Spleen (tissue), 13 donors: ENCODE measurements at places on chromosomes 11 and 22. TPM values are rescaled to one million over a fixed set of nuclear protein-coding genes. Genes with fewer than 3 reads are reported as not detected.
A peak's percentile ranks its signal among the peaks of the same experiment; 100 is the strongest.

SRRD gene
- total RNA-seq = 16.4 TPM

SCO2 gene
- not detected for total RNA-seq

LYVE1 gene
- 281 TPM for total RNA-seq

OR8K5 gene
- not detected for total RNA-seq

TNNT3 gene
- total RNA-seq = 2.9 TPM

CDKN1C gene
- total RNA-seq = 13.5 TPM

GDPD5 gene
- total RNA-seq = 125 TPM

OR4D5 gene
- not detected for total RNA-seq

HARBI1 gene
- 4.2 TPM for total RNA-seq

MMP12 gene
- total RNA-seq = 8.9 TPM

- no peak for DNase-seq
Observed at GRCh38 chr11:95937358-95937757, 13.5 kb upstream of the MTMR2 start.

- DNase-seq = no peak
Observed at GRCh38 chr22:29049655-29050263, 11.9 kb downstream of the C22orf31 start.

DNA sequence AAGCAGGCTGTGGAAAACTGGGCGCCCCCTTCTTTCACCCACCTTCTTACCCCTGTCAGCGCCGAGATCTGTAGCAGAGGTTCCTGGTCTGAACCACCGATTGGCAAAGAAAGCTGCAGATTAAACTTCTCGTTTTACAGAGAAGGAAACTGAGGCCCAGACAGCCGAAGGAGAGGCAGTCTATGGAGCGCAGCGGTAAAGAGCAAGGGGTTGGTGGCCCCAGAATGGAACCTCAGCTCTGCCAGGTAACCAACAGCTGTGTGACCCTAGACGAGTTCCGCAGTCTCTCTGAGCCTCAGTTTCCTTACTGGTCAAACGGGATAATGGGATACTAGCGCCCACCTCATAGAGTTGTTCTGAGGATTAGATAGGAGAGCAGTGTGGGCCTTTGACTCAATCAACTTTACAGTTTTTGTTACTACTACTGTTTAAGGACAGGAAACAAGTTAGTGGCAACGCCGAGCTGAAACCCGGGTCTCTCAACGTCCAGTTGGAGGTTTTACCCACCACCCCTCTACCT, 3.1 kb upstream of the WT1 start:
- no peak for DNase-seq

DNA sequence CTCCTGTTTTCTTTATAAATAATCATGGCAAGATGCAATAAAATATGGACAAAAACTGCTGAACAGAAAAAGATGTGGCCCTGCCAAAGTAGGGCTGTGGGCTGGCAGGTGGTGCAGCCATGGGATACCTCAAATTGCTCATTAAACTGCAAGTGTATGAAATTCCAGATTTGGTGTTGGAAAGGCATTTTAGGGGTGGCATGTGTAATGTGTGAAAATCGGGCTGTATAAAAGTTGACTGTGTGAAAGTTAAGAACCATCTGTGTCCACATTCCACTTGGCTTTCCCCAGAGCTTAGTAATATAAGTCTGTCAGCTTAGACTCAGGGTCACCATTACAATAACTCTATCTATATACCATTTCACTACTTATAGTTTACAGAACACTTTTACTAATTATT, 34.8 kb upstream of the FZD4 start:
- DNase-seq = no peak

DNA sequence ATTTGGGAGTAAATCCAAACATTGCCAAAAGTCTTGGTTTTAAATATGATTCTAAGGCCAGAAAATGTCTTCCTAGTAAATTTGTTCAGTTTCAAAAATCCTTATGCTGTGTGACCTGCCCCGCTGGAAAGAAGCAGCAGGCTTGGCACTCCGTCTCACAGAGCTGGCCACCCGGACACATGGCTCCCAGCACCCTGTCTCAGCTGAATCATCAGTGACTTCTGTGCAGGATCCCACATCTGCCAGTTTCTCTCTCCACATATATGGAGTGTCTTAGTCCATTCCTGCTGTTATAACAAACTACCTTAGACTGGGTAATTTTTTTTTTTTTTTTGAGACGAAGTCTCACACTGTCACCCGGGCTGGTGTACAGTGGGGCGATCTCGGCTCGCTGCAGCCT, 356.7 kb downstream of the TBC1D22A start:
- no peak for DNase-seq

DNA sequence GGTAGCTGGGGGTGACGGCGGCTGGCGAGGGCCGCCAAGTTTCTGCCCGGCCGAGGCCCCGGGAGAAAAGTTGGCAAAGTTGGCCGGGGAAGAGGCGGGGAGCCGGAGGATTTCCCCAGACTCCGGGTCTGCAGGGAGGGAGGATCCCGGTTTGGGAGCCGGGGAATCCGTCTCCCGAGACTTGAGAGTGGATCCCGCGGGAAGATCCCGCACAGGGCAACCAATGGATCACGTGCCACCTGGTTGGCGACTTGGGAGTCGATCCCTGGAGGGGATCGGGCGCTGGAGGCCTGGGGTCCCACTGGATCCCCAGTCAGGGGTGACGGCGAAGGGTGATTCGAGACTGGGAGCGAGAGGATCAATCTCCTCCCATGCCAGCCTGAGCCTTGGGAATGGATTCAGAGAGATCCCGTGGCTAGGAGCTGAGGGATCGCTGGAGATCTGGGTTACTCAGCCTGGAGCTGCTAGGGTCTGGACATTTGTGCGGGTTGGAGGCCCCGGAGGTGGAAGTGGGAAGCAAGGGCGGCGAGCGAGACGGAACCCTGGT, 394 bp downstream of the KIAA1671 start:
- DNase-seq = peak; percentile 78

GRCh38 chr22:17436981-17437412, 67.7 kb downstream of the CECR2 start:
- no peak for DNase-seq

DNA sequence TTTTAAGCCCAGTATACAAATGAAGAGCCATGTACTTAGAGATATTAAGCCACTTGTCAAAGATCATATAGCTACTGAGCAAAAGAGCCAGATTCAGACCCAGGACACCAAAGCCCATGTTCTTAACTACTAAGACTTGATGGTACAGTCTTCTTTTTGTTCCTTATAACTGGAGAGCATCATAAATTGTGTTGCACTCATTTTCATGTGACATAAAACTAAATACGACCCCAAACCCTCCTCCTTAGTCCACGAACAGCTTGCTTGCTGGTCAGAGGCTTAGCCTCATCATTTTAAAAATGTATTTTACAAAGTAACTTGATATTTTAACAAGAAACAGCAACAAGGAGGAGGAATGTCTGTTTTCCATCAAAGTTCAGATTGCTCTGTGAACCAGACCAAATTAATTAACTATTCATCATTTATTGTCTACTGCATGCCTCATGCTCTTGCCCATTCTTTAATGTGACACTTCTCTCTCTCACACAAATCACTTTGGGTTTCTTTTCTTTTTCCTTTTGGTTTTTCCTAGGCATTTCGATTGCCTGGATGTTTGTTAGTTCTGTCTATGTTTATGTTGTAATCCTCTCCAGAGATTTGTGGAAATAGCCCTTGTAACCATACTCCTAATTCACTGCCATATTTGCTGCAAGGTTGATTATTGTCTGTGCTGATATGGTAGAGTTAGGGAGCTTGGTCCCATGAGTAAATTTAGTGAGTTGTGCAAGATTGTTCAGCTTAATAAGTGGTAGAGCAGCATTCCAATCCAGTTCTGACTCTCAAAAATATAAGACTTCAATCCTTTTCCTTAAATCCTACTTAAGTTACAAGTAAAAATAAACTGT, 8.4 kb upstream of the ARHGAP20 start:
- no peak for DNase-seq

GRCh38 chr11:37914859-37915258, 1316.8 kb upstream of the RAG2 start:
- DNase-seq = no peak

DNA sequence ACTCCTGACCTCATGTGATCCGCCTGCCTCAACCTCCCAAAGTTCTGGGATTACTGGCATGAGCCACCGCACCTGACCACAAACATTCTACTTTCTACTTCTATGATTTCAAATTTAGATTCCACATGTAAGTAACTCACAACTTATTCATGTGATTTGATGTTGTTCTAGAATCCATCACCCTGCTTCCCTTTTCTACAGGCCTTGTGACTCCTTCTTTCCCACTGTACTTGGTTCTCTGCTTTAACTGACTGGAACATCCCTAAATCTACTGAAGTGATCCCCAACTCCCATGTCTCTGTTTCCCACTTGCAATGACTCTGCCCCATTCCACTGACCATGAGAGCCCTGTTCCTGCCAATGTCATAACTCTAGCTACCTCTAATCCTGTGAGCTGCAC, 25.7 kb upstream of the MRPL17 start:
- DNase-seq = no peak

GRCh38 chr11:86931548-86932258, 23.5 kb downstream of the FZD4 start:
- DNase-seq = no peak

GRCh38 chr11:114892381-114893197, 214.3 kb downstream of the NXPE2 start:
- DNase-seq = no peak

GRCh38 chr11:78403781-78404180, 13.8 kb downstream of the GAB2 start:
- no peak for DNase-seq

DNA sequence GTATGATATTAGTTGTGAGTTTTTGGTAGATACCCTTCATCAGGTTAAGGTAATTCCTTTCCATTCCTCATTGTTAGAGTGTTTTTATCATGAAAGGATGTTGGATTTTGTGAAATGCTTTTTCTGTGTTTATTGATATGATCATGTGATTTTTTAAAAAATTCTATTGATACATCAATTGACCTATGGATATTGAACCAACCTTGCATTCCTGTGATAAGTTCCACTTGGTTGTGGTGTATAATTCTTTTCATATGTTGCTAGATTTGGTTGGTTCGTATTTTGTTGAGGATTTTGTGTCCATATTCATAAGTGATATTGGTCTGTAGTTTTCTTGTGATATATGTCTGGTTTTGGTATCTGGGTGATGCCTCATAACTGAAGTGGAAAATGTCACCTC, 6.7 kb downstream of the ANKRD13D start:
- DNase-seq = no peak

DNA sequence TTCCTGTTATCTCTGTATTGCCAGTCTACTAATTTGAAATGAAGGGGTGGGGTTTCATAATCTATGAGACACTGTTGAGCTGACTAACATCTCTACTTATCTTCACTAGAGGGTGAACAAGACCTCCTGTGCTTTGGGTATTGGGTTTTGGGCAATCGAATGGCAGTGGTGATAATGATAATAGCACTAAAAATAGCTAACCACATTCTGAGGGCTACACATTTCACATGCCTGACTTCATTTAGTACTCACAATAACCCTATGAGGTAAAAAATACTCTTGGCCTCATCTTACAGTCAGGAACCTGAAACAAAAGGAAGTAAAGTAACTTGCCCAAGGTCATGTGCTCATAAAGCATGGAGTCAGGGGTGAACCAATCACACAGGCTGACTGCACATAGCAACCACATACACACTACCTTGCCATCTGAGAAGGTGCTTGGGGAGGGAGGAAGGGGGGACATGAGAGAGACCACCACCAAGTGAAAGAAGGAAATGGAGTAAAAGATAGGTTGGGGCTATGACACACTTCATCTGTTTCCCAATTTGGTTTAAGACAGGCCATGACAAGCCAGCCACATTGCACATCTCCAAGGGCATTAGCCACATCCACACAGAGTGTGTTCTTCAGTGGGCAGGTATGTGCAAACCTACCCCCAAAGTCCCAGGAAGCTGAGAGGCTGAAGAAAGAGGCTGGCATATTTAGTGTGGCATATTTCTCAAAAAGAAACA, 387.6 kb upstream of the DDI1 start:
- DNase-seq = no peak

GRCh38 chr11:119759324-119759723, 30.3 kb upstream of the NECTIN1 start:
- DNase-seq = peak; percentile 25

- DNase-seq = no peak
Observed at GRCh38 chr22:24772493-24773220, 1.9 kb downstream of the PIWIL3 start.

DNA sequence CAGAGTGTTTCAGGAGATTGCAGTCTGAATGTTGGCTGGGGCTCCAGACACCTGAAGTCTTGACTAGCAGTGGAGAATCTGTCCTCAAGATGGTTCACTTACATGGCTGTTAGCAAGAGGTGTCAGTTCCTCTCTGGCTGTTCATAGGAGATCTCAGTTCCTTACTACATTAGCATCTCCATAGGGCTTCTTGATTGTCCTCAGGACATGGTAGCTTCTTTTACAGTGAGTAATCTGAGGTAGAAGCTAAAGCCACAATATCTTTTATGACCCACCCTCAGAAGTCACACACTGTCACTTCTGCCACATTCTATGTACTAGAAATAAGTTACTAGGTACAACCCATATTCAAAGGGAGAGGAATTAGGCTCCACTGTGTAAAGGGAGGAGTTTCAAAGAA, 10.5 kb upstream of the PATL1 start:
- no peak for DNase-seq

DNA sequence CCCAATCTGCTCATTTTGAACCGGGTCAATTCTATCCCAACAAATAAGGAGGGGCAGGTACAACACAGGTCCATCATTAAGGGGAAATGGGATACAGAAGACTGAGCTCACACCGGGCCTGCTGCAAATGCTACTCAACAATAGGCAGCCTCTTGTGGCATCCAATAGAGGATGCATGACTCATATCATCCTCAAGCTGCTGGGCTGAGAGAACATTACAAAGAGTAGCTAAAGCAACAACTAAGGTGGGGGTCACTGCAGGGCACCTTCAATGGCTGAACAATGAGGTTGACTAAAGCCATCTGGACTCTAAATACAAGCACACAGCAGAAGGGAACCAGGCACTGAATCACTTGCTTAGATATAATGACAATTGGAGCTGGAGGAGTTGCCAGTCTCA, 130.1 kb upstream of the SYN3 start:
- DNase-seq = no peak

- no peak for DNase-seq
Observed at GRCh38 chr11:41458154-41458553, 1.3 kb downstream of the LRRC4C start.

DNA sequence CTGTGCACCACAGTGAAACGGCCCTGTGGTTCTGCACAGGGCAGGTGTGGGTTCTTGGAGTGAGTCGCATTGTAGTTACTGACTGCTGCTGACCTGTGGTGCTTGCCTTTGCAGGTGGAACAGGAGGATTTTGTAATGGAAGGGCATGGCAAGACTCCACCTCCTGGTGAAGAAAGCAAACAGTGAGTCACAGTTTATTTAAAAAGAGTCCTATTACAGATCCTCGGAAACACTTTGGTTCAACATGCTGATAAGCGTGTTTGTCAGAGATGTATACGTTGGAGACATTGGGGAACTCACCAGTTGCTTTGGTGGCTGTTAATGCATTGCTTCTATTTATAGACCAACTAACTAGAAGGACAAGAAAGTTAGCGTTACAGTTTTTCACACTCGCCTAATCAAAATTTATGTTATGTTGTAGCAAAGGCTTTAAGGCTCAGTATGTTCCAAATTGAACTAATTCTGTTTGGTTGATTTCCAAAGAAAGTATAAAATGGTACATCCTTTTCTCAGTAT, 21.7 kb upstream of the TNRC6B start:
- no peak for DNase-seq

- DNase-seq = no peak
Observed at GRCh38 chr11:122157653-122158161, 41.7 kb upstream of the BLID start.
